ENCODE measurements at places on chromosomes 7 and 10.

GRCh38 chr7:33781796-33782195 is 123.5 kb upstream of the BMPER start:
- no peak for DNase-seq

- peak; percentile 51 for DNase-seq
Observed at GRCh38 chr7:42233695-42234331, 3.2 kb downstream of the GLI3 start.

- DNase-seq: no peak
Observed at GRCh38 chr10:95394161-95394880, 103.5 kb upstream of the PDLIM1 start.

DNA sequence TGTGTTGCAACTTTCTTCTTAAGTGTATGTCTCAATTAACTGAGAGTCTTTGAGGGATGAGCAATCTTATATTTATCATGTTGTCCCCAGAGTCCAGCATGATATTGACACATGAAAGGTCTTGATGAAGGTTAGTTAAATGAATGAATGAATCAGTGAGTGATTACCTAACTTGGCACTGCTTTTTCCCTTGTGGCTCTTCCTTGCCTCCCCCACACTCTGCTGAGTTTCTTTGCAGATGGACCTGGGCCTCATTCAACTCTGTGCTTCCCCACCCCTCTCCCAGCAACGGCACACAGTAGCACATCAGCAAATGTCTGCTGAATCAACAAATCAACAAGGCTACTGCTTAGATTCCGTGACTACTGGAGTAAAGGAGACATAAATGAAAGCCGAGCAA is 235.1 kb upstream of the CXCL12 start:
- peak; percentile 17 for DNase-seq

DNA sequence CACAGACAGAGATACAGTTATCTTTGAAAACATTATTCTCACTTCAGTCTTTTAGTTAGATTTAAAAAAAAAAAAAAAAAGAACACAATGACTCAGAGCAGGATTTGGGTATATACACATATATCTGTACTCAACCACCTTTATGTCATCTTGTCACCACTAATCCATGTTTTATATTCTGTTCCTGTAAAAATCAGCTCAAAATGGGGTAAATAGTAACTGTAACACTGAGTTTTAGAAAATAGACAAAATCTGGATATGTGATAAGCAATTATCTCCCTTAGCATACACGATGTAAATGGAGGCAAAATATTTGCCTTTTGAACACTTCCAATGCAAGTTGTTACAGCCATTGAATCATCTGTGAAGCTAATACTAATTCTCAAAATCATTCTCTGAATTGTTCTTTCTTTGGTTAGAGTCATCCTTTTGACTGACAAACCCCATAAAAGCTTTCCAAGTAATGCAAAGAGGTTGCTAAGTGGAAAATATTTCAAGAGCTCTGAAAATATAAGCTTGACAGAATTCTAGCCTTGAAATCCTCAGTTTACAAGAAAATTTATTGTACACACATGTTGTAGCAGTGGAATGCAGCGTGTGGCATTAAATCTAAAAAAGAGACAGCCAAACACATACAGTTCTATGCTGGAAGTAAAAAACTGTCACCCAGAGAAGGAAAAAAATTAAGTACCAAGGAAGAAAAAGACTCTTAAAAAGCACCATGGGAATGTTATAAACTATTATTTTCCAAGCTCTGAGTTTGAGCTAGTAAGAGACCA is 502.2 kb upstream of the PHF14 start:
- DNase-seq: no peak

DNA sequence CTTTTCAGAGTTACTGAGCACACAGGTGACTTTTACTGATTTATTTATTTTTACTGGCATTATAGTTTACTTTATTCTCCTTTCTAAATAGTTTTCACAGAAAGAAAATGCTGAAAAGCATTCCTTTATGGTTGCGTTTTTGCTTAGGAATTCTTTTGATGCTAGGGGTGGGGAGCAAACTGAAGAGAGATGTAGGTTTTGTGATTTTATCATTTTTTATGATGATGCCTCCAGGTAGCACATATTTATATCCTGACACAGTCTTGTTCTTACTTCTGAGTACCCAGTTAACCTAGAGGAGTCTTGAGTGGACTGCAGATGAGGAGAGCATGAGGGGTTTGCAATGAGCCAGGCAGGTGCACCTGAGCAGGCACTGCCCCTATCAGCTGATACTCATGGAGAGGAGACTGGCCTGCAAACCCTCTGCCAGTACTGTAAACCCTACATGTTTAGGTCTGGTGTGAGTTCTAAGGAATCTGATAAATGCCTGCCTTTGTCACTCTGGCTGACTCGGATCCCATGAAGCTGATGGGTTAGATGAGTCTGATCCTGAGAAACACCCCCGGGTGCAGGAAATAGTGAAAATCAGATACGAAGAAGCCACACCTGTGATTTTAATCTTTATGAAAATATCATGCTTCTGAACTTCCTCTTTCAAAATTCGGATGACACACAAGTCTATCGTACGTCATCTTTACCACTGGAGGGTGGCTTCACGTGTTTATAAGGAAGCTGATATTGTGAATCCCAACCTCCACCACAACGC is 302.9 kb downstream of the WDR37 start:
- no peak for DNase-seq

- DNase-seq: peak; percentile 80
Observed at GRCh38 chr10:100728928-100729861, 16.2 kb upstream of the PAX2 start.

GRCh38 chr7:114086914-114087652 is 168.3 kb upstream of the PPP1R3A start:
- DNase-seq: peak; percentile 81

DNA sequence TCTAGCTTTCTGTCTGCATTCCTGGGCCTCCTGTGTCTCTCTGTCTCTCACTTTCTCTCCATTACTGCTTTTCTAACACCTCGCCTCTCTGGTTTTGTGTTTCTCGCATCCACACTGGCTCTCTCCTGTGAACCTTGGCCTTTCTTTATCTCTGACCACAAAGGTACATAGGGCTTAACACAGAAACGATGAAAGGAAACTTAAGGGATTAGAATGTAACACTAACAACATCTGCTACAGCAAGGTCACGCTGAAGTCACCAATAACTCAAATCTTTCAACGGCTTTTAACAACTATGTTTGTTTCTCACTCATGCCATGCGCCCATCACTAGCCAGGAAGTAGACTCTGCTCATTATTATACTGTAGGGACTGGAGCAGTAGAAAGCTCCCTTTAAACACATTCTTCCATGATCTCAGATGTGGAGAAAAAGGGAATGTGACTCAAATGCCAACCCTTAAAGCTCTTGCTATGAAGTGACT is 9.3 kb upstream of the OR6V1 start:
- peak; percentile 26 for DNase-seq

GRCh38 chr10:103789161-103789560 is 66.2 kb downstream of the SH3PXD2A start:
- no peak for DNase-seq

- DNase-seq: no peak
Observed at GRCh38 chr7:8254667-8255066, 7.3 kb downstream of the ICA1 start.

DNA sequence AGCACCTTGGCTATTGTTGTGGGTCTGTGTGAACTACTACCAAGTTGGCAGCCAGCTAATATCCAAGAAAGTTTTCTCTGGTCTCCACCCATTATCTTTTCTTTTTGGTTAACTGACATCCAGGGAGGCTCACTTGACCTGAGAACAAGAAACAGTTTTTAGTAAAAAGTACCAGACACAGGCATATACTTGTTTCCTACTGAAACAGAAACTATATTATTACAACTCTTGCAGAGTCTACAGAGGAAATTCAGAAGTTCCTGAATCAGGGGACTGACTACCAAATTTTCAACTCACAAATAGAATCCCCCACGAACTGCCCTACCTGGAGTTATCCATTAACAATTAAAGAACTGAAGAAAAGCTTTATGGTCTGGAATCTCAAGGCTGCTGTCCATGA is 168.9 kb downstream of the KCND2 start:
- DNase-seq: no peak

DNA sequence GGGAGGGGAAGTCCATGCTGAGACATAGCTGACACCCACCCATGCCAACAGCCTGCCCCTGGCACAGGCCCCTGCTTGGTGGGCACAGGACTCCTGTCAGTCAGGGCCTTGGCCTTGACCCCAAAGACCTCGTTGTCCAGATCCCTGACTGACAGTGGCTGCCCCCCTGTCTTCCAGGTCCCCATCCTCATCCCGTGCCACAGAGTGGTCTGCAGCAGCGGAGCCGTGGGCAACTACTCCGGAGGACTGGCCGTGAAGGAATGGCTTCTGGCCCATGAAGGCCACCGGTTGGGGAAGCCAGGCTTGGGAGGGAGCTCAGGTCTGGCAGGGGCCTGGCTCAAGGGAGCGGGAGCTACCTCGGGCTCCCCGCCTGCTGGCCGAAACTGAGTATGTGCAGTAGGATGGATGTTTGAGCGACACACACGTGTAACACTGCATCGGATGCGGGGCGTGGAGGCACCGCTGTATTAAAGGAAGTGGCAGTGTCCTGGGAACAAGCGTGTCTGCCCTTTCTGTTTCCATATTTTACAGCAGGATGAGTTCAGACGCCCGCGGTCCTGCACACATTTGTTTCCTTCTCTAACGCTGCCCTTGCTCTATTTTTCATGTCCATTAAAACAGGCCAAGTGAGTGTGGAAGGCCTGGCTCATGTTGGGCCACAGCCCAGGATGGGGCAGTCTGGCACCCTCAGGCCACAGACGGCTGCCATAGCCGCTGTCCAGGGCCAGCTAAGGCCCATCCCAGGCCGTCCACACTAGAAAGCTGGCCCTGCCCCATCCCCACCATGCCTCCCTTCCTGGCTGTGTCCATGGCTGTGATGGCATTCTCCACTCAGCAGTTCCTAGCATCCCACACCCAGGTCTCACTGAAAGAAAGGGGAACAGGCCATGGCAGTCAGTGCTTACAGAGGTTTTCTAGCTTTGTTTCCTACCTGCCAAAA is 197.2 kb downstream of the EBF3 start:
- DNase-seq: no peak

- no peak for DNase-seq
Observed at GRCh38 chr7:81776161-81776560, 6.3 kb upstream of the HGF start.

DNA sequence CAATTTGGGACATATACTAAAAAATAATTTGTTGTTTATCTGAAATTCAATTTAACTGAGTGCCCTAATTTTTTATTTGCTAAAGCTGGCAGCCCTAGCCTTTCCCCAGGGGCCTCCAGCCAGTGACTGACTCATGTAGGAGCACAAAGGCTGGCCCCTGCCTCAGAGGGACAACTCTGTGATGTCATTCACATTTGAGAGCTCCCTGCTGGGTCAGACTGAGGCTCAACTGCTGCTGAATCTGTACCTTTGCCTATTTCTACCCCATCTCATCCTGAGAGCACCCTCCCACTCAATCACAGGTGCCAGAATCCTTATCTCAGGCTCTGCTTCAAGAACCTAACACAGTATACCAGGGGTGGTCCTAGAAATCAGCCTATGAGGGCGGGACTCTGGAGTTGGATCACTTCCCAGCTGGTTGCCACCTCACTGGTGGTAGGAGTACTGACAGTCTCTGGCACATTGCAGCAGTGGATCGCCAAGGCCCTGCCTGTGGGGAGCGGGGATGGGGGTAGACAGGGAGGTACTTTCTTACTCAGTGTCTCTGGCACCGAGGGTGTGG is 11.6 kb downstream of the GCK start:
- DNase-seq: no peak

DNA sequence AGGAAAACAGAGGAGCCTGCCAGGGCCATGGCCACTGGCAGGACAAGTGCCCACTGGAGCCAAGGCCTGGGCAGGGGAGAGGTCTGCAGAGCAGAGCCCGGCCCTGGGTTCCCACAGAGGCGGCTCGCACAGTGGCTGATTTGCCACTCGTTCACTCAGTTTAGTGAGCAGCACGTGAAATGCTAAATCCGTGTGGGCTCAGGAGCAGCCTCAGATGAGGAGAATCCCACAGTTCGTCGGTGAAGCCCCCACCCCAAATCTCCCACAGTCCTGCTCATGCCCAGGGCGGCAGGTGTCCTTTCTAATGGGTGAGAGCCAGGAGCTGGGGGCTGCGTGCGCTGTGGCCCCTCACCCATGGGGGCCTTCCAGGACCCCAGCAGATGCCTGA is 107.7 kb upstream of the FAM20C start:
- no peak for DNase-seq

DNA sequence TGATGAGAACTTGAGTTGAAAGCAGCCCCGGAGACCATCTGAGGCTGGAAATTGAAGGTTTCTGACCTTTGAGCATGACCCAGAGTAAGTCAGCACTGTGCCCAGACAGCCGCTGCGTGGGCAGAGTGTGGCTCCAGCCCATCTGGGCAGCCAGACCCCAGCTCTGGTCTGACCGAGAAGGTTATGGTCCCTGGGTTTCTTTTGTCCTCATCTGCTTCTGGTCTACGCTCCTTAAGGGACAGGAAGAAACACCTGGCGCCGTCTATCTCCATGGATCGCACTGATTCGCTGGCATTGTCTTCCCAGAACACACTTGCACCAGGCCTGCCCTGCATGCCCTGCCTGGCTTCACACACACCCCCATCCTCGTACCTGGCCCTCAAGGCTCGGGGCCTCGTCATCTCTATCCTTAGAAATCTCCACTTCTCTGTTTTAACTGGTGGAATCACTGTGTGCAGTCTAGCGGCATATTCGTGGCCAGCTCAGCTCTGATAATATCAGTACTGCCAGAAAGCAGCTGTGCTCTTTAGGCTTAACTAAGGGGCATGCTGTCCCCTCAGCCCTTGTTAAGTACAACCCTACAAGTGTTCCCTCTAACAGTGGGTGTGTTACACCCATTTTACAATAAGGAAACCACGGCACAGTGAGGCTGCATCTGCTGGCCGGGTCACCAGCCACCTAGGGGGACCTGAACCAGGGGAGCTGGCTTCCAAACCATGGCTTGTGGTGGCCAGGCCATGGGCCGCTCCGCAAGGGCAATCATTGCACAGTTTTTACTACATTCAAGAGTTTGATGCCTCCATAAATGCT is 127.7 kb downstream of the ADCY1 start:
- no peak for DNase-seq

GRCh38 chr7:138746073-138746472 is 44.9 kb upstream of the SVOPL start:
- DNase-seq: no peak

DNA sequence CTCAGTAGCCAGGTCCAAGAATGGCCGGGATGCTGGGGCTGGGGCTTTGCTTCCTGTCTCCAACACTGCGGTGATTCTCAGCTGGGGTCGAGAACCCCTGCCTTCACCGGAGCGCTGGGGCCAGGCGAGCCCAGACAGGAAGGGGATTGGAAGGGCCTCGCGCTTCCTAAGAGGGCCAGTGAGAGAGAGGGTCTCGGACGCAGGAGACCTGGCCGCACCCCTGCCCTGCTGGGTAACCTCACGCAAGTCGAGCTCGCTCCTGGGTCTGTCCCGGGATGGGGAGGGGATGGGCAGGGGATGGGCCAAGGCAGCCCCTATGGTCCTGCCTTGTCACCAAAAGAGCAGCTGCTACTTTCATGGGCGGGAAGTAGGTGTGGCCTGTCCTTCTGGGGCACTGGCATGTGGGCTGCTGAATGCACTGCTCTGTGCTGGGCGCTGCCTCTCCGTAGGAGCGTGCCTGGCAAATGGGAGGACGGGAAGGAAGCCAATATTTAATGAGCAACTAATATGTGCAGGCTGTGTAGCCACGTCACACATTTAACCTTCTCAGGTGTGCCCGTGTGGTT is 20.0 kb downstream of the KCNK18 start:
- peak; percentile 47 for DNase-seq

- no peak for DNase-seq
Observed at GRCh38 chr7:101747053-101747878, 70.2 kb upstream of the CUX1 start.
